ENCODE measurements at places on chromosomes 16 and 17. TPM values are rescaled to one million over a fixed set of nuclear protein-coding genes. Genes with fewer than 3 reads are reported as not detected.

IGFBP4 gene
- total RNA-seq = 15.5 TPM

KRT12 gene
- total RNA-seq = not detected

P2RX5 gene
- total RNA-seq = 37.6 TPM

CBFA2T3 gene
- not detected for total RNA-seq

MIF4GD gene
- total RNA-seq = 57.2 TPM

MYH1 gene
- total RNA-seq = not detected

C16orf46 gene
- total RNA-seq = 0.86 TPM

RAB26 gene
- 0.33 TPM for total RNA-seq

CLDN9 gene
- total RNA-seq = not detected

PYDC1 gene
- total RNA-seq = not detected

PIGL gene
- total RNA-seq = 31.6 TPM

CLEC18A gene
- 0.44 TPM for total RNA-seq

TBC1D3G gene
- not detected for total RNA-seq

ITGAD gene
- not detected for total RNA-seq

PTX4 gene
- total RNA-seq = not detected

IRX5 gene
- not detected for total RNA-seq

TNP2 gene
- not detected for total RNA-seq

C16orf92 gene
- total RNA-seq = not detected

TMEM100 gene
- total RNA-seq = not detected

FBXL16 gene
- total RNA-seq = 7.7 TPM

CCDC154 gene
- total RNA-seq = 3.0 TPM

PRSS27 gene
- 2.4 TPM for total RNA-seq

BAIAP3 gene
- total RNA-seq = 0.17 TPM

KRT17 gene
- not detected for total RNA-seq

KRTAP4-6 gene
- total RNA-seq = not detected

NPB gene
- total RNA-seq = not detected

TRPV3 gene
- total RNA-seq = 0.77 TPM

STAC2 gene
- not detected for total RNA-seq

LRRC37A gene
- 2.0 TPM for total RNA-seq

GPR179 gene
- total RNA-seq = 0.10 TPM

ABCA6 gene
- total RNA-seq = not detected

SHISA6 gene
- total RNA-seq = not detected

CDRT15 gene
- total RNA-seq = not detected

FBXO39 gene
- not detected for total RNA-seq

OTOP3 gene
- total RNA-seq = not detected

ZP2 gene
- not detected for total RNA-seq

CUEDC1 gene
- 0.36 TPM for total RNA-seq

SULT1A1 gene
- total RNA-seq = 8.7 TPM

TLK2 gene
- 31.6 TPM for total RNA-seq

TNS4 gene
- total RNA-seq = 15.2 TPM
